EL (cell line): ENCODE measurements at places on chromosomes 3 and 15.

- peak; percentile 78 for DNase-seq
Observed at GRCh38 chr15:60212536-60212935, 185.2 kb downstream of the ANXA2 start.

DNA sequence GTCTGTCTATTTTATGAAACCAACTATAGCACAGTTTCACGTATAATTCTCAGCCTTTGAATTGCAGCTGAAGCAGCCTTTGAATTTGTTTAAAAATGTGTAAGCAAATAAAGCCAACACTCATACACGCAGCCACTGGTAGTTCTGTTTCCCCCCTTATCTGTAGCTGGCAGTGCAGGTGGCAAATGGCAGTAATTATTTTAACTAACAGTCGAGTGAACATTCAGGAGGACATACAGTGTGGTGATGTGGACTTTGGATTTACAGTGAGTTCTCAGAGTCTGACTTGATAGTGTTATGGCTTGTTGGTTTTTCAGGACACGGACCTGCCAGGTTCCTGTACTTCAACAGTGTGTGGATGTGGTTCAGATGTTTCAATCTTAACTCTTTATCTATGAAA lies 64.0 kb upstream of the SKOR1 start:
- DNase-seq = no peak

GRCh38 chr3:140035871-140036270 lies 100.9 kb downstream of the CLSTN2 start:
- no peak for DNase-seq

- peak; percentile 56 for DNase-seq
Observed at GRCh38 chr3:133595341-133595740, 21.9 kb downstream of the CDV3 start.

GRCh38 chr3:129662191-129662608 lies 55.7 kb upstream of the PLXND1 start:
- no peak for DNase-seq

DNA sequence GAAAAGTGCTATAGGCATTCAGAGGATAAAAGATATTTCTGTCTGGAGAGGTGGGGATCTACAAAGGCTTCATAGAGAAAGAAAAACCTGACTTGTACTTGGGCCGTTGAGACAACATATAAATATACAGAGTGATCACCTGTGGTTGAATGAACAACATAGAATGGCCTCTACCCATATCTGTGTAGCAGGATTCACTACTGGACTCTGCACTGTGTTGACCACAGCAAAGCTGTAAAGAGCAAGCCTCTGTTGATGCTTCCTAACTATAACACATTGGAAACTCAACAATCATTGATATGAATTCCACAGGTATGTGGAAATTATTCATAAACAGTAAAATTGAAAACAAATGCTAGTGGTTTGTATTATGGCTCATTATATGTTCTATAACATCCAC lies 19.1 kb upstream of the LPP start:
- DNase-seq = no peak

DNA sequence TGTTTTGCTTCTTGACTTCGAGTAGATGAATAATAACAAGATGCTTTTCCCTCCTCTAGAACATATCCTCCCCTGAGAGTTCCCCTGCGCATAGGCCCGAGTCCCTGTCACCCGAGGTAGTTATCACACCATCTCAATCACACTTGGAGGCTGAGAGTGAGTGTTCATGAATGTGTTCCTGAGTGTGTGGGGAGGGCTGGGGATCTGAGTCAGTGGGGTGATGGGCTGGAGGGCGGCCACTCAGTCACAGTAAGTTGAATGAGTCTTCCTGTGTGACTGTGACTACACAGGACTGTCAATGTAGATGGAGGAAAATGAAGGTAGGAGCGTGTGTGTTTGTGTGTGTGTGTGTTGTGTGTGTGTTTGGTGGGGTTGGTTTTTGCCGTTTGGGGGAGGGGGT lies 71.0 kb downstream of the SETD5 start:
- peak; percentile 8 for DNase-seq

GRCh38 chr3:52792413-52792812 lies 2.2 kb upstream of the ITIH3 start:
- DNase-seq = no peak

DNA sequence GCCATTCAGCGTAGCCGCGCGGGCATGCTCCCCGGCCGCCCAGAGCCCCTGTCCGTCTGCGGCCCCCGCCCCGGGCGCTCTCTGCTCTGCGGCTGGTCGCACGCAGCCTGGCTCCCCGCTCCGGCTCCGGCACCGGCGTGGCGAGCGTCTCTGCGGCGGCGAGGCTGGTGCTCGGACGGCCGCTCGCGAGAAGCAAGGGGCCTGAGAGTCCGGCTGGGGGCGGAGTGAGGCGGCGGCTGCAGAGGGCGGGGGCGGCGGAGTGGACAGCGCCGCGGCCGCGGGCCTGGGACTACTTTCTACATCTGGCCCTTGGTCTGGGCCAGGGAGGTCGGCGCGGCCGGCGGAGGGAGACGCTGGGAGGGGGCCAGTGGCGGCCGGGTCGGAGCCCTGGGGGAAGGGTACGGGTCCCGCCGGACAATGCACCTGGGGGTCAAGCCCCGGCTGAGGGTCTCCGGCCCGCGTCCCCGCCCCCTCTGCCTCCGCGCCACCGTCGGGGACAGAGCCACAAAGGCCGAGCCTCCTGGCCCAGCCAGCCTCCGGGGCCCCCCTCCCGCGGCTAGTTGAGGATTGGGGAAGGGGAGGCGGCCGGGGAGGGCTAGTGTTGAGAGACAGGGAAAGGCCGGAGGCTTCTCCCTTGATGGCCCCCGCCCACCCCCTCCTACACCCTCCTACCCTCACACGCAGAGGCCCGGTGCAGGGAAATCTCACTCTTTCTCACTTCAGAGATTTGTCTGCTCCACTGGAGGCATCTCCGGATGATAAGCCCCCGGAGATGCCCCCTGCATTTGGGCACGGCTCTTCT lies at the start of gene PRTG:
Gene PRTG (minus strand): TSS at position 226 of the 802 bp plus-strand sequence. CDS start 221 bp downstream, at position 5.
- peak; percentile 86 for DNase-seq

DNA sequence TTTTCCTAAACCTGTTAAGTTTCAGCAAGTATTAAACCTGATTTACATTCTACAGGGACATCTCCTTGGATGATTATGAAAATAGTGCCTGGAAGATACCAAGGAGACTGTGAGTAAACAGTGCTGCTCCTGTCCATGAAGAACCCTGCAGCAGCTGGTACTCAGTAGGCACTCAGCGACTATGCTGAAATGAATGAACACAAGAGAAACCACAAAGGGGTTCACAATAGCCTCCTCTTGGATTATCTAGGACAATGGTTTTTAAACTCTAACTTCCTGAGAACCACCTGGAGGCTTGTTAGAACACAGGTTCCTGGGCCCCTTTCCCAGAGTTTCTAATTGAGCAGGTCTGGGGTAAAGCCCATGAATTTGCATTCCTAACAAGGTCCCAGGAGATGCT lies 488.4 kb upstream of the UBE2E2 start:
- no peak for DNase-seq
